K562 (cell line): ENCODE measurements at places on chromosomes 4 and X. TPM values are rescaled to one million over a fixed set of nuclear protein-coding genes. Genes with fewer than 3 reads are reported as not detected.

MSX1 gene
- 6.1 and 6.3 TPM in 2 replicates for total RNA-seq

KCND1 gene
- total RNA-seq: 0.75 and 0.83 TPM in 2 replicates

UGT8 gene
- 6.0 and 7.5 TPM in 2 replicates for total RNA-seq

GLA gene
- total RNA-seq: 54.0 and 56.5 TPM in 2 replicates

CYBB gene
- 0.87 and 0.91 TPM in 2 replicates for total RNA-seq

ADGRA3 gene
- 0.35 and 0.51 TPM in 2 replicates for total RNA-seq
